ENCODE measurements at places on chromosomes 7 and 10.

- DNase-seq = no peak
Measured at GRCh38 chr10:30018496-30018895, 40.9 kb downstream of the JCAD start.

DNA sequence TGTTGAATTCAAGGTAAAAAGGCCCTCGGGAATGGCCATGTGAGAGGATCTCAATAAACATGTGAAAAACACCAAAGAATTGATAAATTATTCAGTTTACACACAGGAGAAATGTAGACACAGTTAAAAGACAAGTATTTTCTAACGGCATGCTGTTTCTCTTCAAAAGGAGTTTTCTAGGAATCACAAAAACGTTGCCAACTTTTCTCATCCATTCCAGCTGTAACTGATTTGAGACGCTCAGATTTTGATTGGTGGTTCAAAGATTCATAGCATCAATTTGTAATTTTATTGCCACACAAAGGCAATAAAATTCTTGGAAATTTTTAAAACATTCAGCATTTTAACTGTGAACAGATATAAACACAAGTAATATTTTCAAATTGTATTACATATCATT lies 384.9 kb upstream of the PFKP start:
- DNase-seq = no peak

GRCh38 chr10:88316292-88316861 lies 266.7 kb downstream of the RNLS start:
- DNase-seq = no peak

- DNase-seq = no peak
Measured at GRCh38 chr7:28682801-28683200, 270.5 kb downstream of the CREB5 start.

GRCh38 chr10:117503244-117504205 lies 39.0 kb upstream of the EMX2 start:
- no peak for DNase-seq

DNA sequence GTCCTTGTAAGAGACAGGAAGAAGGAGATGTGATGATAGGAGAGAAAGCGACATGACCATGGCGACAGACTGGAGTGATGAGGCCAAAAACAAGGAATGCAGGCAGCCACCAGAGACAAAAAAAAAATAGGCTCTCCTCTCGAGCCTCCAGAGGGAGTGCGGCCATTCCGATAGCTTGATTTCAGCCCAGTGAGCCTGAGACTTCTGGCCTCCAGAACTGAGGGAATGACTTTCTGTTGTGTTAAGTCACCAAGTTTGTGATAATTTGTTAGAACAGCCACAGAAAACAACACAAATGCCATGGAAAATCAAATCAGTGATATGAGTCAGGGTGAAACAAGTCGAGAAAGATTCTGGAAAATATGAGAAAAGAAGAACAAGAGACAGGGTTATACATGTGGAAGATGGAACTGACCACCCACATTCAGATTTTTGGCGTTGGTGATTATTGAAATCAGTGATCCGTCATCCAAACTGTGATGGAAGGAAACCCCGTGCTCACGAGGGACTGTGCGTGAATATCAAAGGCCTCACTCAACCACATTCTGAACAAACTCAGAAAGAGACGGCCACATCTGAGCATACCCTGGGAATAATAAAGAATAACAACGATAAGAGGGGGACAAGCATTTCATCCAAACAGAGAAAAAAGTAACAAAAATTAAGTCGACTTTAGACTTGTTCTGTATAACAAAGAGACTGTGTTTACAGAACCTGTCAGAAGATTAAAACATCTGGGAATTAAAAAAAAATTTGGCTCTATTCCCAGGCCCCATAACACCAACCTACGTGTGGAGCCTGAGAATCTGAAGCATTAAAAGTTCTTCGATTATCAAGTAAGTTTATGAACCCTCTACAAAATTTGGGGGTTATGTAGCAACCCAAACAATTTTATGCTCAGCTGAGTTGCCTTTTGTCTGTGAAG lies 72.1 kb downstream of the EEPD1 start:
- no peak for DNase-seq

DNA sequence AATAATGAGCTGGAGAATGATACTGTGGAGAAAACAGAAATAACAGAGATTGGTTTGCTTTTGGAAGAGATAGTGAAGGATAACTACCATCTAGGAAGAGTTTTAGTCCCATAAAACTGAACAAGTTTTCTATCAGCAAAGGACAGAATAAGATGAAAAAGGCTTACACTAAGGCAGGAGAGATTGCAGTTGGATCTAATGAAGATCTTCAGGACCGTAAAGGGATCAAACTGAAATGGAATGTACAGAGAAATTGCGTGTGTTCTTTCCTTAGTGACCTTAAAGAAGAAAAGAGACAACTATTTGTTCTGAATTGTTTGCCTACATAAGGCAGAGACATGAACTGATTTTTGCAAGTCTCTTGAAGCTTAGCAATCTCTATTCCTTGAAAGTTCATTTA lies 191.7 kb upstream of the MTPN start:
- no peak for DNase-seq

DNA sequence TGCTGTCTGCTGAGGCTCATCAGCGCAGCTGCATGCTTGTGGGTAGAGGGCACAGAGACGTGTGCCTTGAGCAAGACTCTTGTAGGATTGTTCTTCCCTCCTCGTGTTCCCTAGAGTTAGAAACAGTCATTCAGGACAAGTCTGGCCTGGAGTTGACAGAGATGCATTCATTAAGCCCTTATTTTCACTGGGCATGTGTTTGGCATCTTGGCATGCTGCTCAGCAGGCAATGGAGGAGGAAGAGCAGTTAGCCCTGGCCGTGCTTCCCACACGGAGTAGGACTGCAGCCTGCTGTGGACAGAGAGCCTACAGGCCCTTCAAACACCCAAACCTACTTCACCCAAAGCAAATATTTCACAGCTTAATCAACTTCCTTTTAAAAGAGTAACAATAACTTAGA lies 73.0 kb upstream of the GJD4 start:
- DNase-seq = no peak

- DNase-seq = no peak
Measured at GRCh38 chr7:909358-910329, 33.3 kb downstream of the GET4 start.

GRCh38 chr10:482051-482501 lies 207.4 kb downstream of the DIP2C start:
- DNase-seq = no peak

- DNase-seq = no peak
Measured at GRCh38 chr7:149385195-149385950, 75.5 kb downstream of the ZNF777 start.

GRCh38 chr10:95279042-95279820 lies 11.6 kb downstream of the PDLIM1 start:
- DNase-seq = no peak

DNA sequence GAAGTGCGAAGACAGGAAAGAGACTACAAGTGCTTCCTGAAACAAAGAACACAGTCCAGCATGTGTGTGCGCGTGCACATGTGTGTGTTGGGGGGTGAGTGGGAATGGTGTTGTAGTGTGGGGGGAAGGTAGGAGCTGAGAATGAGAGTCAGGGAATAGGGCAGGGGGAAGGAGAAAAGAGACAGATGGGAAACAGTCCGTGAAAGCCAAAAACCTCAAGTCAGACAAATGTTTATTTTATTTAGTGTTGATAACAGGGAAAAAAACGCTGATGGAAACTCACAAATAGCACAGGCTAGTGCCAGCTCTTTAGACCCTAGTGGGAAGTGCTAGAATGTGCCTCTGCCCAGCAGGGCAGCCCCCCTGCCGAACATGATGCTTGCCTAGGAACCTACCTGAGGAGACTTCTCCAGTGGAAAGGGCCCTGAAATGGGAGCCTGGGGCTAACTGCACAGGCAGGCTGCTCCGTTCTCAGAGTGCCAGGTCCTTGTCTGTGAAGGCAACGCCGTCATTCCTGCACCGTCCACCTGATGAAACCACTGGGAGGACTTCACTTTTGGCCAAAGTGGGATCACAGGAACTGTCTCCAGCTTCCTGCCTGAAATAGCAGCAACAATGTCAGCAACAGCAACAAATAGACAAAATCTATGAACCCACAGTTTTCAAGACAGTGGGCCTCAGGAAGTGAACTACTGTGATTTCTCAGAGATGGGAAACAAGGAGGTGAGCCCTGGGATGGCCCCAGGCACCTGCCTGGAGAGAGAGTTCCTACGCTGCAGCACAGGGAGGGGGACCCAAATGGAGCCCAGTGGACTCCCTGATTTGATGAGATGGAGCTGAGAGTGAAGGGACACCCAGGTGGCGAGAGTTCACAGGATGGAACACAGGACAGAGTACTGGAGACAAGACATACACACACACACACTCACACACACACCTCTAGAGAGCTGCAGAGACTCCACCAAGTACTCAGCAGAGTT lies 379.7 kb downstream of the RPS24 start:
- no peak for DNase-seq

- DNase-seq = no peak
Measured at GRCh38 chr10:11386044-11386443, 225.4 kb downstream of the USP6NL start.

DNA sequence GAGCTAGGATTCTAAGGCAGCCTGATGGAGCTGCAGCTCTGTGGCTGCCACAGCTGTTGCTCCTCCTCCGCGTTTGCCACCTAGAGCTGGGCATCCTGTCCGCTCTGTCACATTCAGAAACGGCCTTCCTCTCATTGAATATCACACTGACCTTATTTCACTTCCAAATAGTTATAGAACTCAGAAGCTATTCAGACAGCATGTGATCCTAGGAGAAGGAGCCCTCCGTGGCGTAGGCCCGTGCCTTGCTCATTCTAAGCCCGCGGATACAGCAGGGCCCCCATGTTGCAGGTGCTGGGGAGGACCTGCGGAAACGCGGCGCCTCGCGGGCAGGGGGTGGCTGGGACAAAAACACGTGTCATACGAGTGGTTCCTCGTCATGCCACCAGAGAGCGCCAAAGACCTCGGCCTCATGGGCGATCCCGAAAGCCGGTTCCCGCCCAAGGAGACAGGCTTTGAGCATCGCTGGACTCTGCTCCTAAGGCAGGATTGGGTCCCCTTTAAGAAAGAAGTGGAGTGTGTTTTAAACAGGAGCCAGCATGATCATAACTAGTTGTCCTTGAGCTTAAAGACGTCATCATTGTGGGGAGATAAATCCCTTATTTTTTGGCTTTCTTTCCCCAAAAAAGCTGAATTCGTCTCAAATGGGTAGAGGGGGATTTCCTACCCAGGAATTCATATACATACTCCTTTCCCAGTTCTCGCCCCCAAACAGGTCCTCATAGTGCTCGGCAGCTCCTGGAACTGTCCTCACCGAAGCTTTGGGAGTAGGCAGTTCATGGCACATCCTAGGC lies 17.9 kb upstream of the FIGNL1 start:
- DNase-seq = no peak

GRCh38 chr10:4266416-4267085 lies 481.5 kb upstream of the KLF6 start:
- no peak for DNase-seq

GRCh38 chr10:61130366-61130765 lies 186.4 kb upstream of the RHOBTB1 start:
- no peak for DNase-seq

DNA sequence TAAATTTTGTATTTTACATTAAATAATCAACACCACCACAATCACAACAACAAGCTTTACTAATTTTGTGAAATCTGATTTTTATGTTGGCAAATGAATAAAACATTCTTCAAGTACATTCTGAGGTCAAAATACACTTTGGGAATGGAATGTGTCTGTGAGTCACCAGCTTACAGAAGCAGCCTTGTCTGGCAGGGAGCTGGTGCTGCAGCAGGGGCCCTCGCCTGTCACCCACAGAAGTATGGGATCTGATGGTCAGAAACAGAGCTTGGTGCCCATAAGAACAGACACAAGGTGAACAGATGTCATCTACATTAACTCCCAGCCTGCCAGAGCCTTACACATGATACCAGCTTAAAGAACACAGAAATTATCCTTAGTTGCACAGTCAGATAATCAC lies 496.9 kb downstream of the CCSER2 start:
- no peak for DNase-seq

DNA sequence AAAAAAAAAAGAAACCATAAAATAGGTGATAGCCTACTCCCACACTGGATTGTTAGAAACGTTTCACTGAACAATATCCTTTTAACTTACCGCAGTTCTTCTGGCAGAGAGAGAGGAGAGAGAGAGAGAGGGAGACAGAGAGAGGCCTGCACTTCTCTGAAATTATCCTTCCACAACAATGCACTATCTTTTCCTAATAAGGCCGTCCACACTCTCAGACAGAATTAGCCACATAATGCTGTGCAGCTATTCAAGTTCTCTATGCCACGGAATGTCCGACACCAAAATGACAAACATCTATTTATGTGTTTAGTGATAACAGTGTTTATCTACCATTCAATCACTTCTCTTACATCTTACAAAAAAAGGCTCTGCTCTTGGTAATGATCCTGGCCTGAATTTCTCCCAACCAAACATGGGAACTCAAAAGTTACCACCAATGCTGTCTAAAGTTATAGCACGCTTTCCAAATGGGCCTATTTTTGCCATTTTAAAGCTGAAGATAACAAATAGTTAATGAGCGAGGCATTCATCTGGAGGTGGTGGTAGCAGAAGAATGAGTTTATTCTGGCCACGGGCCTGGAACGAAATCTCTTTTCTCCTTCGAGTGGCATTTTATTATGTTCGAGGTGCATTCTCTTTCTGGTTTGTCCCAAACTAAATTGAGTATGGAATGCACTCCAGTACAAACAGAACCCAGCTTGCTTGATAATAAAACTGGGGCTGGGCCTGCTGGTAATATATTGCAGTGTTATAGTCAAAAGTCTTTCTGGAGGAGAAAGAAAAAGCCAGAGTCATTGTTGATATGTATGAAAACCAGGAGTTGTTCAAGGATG lies 160.2 kb upstream of the SVIL start:
- DNase-seq = no peak

- peak; percentile 62 for DNase-seq
Measured at GRCh38 chr10:24642921-24643678, 80.6 kb downstream of the ARHGAP21 start.
